ENCODE measurements at places on chromosomes 2 and 18.

DNA sequence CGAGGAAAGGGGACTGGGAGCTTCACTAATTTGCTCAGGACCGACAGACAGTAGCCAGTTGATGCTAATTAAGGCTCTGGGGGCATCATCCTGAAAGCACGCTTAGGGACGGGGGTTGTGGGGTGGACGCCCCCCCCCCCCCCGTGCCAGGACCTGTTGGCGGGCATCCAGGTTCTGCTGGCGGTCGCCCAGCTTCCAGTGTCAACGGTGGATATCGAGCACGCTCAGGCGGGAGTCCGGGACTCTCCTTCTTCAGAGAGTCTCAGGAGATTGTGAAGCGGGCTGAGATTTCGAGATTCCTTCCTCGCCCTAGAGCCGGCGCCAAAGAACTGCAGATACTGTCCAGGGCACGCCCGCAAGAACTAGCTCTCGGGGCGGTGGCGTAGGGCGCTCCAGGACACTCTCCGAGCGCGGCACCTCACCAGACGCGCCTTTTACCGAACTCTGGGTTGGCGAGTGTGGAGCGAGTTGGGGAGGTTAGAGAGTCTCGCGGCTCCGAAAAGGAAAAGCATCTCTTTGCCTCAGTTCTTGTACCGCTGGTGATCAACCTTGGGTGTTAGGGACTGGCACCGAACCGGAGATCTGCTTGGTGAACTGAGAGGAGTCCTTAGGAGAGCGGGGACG is 5.6 kb downstream of the RAX start:
- no peak for DNase-seq

DNA sequence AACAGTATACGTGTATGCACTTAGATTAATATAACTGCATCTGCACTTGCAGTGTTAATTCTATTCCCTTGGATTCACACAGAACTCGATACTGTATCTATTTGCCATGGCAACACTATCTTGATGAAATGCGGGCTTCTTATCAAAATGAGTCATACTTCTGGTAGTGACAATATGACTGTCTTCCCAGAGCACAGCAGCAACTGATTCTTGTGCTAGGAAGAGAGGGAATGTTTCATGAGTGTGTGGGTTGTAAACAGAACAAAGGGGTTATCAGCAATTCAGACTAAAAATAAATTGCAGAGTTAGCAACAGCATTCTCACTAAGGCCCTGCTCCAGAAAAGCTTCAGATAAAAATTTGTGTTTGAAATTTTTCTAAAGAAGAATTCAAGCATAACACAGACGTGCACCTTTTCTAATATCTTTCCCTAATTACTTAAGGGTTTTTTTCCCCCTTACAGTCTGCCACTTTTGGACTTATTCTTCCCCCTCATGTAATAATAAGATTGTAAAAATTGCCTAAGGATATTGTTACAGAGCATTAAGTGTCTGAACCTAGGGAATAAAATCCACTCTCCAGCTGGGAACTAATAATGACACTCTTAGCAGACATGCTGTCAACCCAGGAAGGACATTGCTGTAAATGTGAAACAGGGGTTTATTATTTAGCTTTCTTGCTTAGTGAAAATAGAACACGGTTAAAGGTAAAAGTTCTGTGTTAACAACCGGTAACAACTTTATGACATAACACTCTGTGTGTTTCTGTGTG is 99.9 kb upstream of the SLC38A11 start:
- peak; percentile 60 for DNase-seq

GRCh38 chr18:27665264-27665799 is 480.2 kb upstream of the CHST9 start:
- no peak for DNase-seq

DNA sequence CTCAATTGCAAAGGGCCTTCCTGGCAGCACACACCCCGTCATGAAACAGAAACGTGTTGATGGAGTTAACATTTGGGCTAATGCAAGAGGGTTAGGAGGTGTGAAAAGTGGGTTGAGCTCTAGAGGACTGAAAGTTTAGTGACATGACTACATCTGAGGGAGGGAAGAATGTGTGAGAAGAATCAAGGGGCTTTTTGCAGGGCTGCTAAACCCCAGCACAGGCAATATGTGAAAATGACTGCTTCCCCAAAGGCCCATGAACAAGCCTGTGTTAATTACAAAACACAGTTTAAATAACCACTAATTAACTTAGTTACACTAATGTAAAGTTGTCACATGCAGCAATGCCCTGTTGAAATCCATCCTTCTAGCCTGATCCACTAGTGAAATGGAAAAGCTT is 63.4 kb upstream of the PEX13 start:
- DNase-seq = no peak

- DNase-seq = peak; percentile 36
Observed at GRCh38 chr2:148528356-148529064, 116.0 kb upstream of the EPC2 start.

- no peak for DNase-seq
Observed at GRCh38 chr2:113133704-113134598, 6.6 kb downstream of the IL1RN start.

DNA sequence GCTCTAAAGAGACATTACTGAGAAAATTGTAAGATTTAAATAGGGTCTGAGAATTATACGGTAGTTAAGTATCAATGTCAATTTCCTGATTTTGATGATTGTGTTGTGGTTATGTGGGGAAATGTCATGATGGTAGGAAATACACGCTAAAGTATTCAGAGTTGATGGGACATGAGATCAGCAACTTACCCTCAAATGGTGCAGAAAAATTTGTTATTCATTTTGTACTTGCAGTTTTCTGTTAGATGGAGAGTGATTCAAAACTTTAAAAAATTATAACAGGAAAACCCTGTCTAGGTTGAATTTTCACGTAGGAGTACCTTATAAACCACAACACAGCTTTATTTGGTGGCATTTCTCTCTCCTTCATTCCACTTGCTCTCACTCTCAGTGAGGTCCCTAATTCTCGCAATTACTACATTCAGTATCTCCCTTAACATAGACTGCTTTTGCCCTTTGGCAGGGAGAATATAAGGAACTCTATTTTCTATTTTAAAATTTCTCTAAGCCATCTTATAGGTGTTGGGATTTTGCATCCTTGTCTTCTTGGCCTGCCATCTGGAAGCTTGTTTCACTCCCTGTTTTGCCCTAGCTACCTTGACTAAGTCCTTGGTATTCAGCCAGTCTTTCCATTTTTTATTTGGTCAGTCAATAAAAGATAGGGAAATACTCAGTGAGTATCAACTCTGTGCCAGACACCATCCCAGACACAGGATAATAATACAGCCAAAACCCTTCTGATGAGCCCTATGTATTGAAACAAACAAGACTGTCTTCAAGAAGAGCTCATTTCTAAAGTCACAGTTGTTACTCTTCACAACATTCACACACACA is 550.6 kb upstream of the ACVR2A start:
- peak; percentile 48 for DNase-seq

DNA sequence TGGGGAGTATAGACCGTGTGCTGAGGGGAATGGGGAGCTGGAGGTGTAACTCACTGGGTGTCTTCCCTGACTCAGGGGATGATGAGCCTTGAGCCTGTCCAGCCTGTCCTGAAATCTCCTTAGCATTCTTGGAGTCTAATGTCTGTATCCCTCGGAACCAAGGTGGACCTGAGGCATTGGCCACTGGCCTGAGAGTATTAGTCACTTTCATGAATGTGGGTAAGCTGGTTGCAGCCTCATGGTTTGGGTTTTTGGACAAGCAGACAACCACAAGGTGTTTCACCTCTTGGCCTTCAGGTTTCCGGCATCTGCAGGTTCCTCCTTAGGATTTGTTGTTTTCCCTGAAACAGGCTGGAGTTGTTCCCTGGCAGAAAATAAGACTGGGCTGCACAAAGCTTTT is 63.2 kb downstream of the PRKCE start:
- no peak for DNase-seq

DNA sequence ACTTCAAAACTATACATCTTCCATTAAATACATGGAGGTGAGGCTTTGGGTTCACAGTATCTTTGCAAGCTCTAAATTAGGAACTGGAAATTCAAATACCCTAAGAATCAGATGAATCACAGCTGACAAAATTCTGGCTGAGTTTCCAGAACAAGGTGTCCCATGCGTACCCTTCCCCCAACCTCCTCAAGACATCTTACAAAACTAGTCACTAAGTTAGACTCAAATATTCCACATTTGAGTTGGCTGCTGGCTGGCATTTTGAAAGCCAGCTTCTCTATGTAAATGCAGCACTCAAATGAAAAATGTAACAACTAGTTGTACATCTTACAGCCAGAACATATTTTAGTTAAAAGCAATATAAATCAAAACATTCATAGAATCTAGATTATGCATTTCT is 131.0 kb upstream of the ARL5A start:
- no peak for DNase-seq

DNA sequence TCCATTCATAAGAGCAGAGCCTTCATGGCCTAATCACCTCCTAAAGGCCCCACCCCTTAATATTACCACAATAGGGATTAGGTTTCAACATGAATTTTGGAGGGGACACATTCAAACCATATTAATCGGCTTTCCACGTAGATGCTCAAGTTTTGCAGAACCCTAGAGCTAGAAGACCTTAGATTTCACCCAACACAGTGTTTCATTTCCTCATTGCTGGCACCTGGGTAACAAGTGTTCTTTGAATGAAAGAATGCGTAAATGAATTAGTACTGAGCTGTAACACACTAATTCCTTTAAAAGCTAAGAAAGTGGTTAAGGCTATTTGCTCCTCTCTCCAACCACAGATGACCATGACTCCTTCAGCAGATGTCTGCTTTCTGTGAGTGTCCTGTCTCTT is 252.5 kb downstream of the SMAD2 start:
- no peak for DNase-seq

- DNase-seq = no peak
Observed at GRCh38 chr2:69465513-69466456, 28.6 kb upstream of the NFU1 start.

- no peak for DNase-seq
Observed at GRCh38 chr2:129087133-129087813, 768.6 kb upstream of the HS6ST1 start.

GRCh38 chr2:45128580-45128997 is 119.3 kb upstream of the SIX2 start:
- DNase-seq = no peak

DNA sequence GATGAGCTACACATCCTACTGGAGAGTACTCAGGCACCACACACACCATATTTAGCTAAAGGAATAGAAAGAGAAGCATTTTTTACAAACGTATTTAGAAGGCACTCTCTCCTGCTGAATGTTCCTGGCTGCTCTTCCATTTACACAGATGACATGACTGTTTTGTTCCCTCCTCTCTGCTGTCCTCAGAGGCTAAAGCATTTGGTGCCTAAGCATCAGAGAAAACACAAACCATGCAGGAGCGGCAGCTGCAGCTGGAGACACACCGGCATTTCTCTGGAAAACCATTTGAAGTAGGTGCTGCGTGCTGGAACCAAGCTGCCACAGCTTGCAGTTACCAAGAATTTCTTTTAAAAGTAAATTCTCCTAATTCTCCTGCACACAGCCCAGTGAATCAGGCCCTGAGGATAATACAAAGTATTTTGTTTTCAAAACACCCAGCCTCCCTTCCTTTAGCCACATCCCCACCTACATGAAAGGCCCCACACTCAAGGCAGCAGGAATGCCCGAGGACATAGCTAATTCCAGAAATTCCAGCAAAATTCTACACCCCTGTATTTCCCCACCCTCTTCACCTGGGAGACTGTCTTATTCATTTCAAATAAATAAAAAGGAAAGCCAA is 488.9 kb upstream of the SOX11 start:
- no peak for DNase-seq

DNA sequence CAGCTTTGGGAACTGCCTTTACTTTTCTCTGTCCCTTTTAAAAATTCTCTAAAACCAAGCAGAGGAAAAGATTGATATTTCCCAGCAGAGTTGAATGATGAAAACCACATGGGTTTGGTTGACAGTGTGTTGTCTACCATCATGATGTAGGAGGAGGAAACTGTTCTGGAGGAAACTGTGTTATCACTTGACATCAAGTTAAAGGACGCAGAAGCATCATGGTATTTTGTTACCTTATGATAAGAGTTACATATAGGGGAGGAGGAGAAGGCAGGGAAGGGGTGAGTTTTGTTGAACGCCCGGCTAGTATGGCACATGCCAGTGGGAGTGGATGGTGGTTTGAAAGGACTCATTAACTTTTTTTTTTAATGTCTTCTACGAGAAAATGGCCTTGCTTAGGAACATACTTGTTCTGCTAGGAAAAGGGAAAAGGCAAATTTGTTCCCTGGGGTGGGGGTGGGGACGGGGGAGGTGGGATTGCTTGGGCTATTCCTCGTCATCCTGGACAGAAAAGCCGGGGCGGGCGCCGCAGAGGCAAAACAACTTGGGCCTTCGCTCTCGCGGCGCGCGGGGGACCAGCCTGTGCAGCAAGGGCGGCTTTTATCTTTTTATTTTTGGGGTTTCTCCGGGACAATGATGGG is 766 bp downstream of the TMEM17 start:
- no peak for DNase-seq

GRCh38 chr18:48492880-48493279 is 46.0 kb upstream of the CTIF start:
- DNase-seq = no peak

DNA sequence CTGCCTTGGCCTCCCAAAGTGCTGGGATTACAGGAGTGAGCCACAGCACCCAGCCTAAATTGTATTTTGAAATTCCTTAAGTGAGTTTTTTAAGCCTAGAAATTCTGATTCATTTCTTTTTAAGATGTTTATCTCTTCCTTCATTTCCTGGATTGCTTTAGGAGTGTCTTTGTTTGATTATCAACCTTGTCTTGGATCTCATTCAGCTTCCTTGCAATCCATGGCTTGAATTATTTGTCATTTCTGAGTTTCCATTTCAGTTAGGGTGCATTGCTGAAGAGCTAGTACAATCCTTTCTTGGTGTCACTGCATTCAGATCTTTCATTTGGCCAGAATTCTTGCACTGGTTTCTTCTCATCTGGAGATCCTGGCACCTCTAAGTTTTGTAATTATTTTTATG is 606.4 kb upstream of the ZNF804A start:
- DNase-seq = no peak

All from activated CD4-positive, alpha-beta T cell treated with anti-CD3 and anti-CD28 coated beads, Interleukin-2, Interleukin-4, amounts not matched to agents 100 ng/mL and 50 ng/mL, durations not matched to agents 16 hours and 8 hours (primary cell).